ENCODE measurements at places on chromosomes 1 and 21.
A peak's percentile ranks its signal among the peaks of the same experiment; 100 is the strongest.

DNA sequence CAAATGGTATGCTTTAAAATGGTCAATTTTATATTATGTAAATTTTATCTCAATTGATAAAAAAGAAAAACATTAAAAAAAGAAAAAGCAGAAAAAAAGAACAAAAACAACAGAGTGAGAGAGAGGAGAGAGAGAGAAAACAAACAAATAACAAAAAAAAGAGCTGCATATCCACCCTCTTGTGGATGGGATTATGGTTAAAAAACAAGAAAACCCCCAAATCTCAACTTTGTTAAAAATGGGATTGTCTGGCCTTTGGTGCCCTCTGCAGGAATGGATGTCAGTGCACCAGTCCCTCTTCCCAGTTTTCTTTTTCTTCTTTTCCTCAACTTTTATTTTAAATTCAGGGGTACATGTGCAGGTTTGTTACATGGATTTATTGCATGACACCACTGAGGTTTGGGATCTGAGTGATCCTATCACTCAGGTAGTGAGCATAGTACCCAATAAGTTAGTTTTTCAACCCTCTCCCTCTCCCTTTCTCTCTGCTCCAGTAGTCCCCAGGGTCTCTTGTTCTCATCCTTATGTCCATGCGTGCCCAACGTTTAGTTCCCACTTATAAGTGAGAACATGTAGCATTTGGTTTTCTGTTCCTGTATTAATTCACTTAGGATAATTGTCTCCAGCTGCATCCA, 28.1 kb downstream of the RNF187 start:
- peak; percentile 20 for DNase-seq

DNA sequence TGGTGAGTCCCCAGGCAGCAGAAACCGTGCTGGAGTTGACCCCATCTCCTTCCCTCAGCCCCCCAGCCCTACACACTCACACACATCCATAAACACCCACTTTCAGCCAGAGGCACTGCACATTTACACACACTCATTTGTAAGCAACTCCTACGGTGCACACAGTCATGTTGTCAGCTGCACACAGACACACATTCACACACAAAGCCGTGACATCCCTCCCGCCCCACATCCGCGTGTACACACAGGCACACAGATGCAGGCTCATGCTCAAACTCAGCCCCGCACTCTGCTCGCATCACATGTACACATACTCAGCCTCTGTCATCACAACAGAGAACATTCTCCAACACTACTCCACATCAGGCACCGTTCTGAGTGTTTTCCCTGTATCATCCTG, 47.6 kb downstream of the LACTBL1 start:
- DNase-seq: no peak

GRCh38 chr1:1624443-1625403, 7.2 kb upstream of the MMP23B start:
- no peak for DNase-seq

DNA sequence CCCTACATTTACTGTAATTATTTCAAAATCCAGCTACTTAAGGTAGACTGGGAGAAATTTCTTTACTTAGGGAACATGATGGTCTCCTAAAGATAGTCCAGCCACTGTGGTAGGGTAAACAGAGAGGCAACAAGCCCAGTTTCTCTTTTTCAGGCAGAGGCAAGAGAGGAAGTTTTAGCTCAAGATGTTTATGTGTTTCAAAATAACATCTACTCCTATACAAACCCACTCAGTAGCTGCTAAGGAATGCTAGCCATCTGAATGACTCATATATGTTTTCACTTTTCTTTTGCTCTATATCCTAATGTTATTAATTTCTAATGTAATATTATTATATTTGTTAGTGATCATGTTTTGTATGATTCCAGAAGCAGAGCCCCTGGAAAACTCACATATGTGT, 856.6 kb downstream of the PLA2G4A start:
- DNase-seq: no peak

GRCh38 chr1:7378346-7379130, 392.6 kb upstream of the VAMP3 start:
- no peak for DNase-seq

DNA sequence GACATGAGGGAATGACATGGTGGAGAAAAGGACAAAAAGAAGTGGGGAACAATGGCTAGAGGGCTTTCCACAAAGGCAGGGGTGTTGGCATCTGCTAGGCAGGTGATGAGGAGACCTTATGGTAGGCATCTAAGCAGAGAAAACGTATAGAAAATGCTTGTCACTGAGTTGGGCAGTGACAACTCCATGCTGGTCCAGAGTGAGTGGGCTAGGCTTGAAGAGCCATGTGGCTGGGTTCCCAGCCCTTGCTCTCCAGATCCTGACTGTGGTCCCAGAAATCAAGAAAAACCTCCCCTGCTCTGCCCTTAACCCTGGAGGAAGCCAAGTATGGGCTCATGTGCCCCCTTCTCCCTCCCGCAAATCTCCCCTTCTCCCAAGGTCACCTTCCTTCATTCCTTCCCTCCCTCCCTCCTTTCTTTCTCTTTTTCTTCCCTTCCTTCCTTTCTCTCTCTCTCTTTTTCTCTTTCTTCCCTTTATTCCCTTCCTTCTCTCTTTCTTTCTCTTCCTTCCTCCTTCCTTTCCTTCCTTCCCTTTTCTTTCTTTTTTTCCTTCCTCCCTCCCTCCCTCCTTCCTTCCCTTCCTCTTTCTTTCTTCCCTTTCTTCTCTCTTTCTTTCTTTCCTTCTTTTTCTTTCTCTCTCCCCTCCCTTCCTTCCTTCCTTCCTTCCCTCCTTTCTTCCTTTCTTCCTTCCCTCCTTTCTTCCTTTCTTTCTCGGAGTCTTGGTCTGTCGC, 102.8 kb downstream of the NAV1 start:
- DNase-seq: no peak

DNA sequence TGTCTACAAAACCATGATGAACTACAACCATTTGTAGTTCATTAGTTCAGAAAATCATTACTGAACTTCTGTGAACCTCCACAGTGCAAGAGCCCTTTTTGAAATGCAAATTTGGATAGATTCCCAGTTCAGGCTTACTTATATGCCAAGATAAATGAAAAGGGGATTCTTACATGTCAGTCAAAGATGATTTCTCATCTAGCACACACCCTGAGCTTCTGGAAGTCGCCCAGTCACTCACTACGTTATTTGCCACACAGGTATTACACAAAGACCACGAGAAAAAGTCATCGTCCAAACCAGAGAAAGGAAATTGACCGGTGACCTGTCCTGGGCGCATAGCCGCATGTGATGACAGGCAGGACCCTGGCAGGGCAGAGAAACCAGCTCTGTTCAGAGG, 41.8 kb downstream of the ETS2 start:
- DNase-seq: no peak

DNA sequence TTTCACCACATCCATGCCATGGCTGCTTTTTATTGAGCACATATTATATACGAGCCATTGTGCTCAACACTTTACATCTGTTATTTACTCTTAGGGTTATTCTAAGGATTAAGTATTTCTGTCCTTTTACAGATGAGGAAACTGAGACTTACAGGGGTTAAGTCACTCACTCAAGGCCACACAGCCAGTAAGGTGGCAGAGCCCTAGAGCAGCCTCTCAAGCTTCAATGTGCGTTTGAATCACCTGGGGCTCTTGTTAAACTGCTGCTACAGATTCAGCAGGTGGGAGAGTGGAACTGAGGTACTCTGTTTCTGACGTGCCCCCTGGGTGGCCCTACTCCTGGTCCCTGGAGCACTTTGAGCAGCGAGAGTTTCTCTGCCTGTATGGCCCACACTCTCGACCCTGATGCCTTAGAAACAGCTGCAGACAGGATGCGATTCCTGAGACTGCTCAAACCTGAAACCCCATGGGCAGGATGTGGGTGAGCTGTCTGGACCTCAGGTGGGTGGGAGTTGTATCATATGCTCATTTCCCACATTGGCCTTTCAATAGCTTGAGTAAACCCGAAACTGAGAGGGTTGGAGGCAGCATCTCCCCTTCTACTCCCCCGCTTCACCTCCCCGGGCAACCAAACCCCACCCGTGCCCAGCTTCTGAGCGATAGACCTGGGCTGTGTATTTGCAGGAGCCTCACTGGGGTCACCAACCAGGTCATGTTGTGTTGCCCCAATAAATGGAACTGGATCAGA, 59.3 kb downstream of the MAN1C1 start:
- DNase-seq: no peak

GRCh38 chr21:16195538-16195910, 465.7 kb downstream of the USP25 start:
- DNase-seq: no peak

- DNase-seq: no peak
Observed at GRCh38 chr1:147509786-147510395, 31.4 kb upstream of the BCL9 start.

DNA sequence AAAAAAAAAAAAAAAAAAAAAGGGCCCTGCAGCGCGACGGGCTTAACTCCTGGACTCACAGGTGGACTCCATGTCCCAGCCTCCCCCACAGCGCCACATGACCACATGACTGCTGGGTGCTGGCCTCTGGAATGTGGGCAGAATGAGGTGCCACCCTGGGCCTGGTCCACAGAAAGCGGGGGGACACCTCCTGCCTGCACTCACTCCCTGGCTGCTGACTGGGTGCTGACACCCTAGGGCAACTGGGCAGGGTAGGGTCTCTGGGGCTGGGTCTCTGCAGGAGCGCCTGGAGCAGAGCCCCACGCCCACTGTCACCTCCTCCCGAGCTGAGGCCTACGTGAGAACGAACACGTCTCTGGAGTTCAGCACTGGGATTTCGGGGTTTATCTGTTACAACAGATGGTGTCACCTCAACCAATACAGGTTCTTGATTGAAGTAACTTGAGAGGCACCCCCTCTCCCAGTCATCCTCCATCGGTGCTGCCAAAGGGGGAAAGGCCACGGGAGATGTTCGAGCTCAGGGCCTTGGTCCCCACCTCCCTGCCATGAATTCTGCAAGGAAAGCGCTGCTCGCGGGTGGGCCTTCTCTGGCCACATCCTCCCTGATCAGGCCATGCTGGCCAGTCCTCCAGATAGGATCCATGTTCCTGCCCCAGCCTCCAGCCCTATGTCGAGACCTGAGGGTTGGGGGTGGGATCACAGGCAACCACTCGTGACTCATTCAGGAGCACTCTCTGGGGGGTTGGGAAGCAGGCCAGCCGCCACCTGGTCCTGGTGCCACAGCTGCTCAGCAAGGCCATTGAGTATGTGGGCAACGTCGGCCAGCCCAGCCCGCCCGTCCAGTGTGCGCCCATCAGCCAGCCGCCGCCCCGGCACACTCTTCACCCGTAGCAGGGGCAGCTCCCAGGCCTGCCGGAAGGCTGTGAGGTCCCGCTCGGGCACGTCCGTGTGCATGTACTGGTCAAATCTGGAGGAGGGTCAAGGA, 5.4 kb downstream of the CPLANE2 start:
- no peak for DNase-seq

DNA sequence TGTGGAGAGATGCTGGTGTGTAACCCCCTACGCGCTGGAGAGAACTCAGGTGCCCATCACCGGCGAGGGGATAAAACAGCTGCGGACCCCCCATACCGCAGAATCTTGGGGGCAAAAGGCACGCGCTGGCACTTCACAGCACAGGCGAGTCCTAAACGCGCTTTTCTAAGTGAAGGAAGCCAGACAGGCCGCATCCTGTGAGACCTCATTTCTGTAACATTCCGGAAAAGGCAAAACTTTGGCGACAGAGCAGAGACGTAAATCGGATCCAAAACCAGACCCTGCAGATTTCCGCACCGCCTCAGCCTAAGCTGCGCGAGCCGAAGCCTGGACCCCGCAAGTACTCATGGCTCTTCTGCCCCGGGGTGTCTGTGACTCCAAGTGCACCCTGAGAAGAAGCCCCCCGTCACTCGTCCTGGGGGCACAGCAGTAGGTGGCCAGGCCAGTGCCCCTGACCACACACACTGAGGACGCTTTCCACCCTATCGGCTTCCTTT, 60.9 kb downstream of the SLX9 start:
- no peak for DNase-seq

DNA sequence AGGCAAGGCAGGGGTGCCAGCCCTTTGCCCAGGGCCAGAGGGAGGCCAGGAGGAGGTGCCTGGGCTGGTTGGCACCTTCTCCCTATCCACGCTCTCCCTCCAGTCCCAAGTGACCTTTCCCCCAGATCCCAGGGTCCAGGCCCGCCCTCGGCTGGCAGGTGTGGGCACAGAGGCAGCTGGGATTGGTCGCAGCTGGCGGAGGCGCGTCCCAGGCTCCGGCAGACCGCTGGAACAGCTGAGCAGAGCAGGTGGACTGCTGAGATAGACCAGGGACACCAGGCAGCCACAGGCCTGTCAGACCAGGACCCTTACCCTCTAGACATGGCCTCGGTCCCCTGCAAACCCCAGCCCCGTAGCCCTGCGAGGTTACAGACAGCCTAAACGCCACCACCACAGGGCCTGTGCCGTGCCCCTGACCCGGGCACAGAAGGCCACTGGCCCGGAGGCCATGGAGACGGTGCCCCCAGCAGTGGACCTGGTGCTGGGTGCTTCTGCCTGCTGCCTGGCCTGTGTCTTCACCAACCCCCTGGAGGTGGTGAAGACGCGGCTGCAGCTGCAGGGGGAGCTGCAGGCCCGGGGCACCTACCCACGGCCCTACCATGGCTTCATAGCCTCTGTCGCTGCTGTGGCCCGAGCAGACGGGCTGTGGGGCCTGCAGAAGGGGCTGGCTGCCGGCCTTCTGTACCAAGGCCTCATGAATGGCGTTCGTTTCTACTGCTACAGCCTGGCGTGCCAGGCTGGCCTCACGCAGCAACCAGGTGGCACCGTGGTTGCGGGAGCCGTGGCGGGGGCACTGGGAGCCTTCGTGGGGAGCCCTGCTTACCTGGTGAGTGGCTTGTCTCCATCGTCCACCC, at the start of gene SLC25A34:
Gene SLC25A34 (plus strand): TSS at position 221 of the 854 bp plus-strand sequence. CDS start 228 bp downstream, at position 449.
- DNase-seq: no peak

DNA sequence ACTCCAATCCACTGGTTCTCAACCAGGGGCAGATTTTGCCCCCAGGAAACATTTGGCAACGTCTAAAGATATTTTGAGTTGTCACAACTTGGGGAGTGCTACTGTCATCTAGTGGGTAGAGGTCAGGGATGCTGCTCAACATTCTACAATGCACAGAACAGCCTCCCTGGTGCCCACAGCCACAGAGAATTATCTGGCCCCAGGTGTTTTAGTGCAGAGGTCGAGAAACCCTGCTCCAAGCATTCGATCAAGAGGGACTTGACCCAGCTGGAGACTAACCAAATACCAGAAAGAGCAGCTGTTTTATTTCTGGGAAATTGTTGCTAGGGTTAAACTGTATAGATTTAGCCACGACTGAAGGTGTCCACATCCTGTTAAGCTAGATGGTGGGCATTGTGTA, 19.2 kb downstream of the CD247 start:
- DNase-seq: no peak

GRCh38 chr1:212686591-212686990, 13.0 kb downstream of the BATF3 start:
- no peak for DNase-seq

GRCh38 chr1:82317671-82318070, 516.9 kb downstream of the ADGRL2 start:
- no peak for DNase-seq

- no peak for DNase-seq
Observed at GRCh38 chr21:36883532-36884486, 82.7 kb downstream of the HLCS start.

DNA sequence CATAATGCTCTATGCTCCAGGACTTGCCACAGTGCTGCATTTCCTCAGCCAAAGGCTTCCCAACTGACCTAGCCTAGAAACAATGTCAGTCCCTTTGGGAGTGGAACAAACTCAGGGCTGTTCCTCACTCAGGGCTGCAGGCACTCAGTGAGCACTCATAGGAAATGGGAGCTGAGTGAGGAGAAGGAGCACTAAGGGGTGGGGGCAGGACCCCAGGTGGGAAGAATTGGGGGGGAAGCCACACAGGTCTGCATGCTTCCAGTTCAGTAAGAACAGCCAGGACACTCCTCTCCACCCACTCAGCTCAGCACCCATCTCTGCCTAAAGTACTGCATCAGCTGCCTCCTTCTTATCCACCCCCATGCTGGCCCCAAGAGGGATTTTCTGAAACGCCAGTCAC, 7.3 kb upstream of the SLC5A9 start:
- DNase-seq: no peak
